ENCODE measurements at places on chromosomes 7 and 10. TPM values are rescaled to one million over a fixed set of nuclear protein-coding genes. Genes with fewer than 3 reads are reported as not detected.

DNA sequence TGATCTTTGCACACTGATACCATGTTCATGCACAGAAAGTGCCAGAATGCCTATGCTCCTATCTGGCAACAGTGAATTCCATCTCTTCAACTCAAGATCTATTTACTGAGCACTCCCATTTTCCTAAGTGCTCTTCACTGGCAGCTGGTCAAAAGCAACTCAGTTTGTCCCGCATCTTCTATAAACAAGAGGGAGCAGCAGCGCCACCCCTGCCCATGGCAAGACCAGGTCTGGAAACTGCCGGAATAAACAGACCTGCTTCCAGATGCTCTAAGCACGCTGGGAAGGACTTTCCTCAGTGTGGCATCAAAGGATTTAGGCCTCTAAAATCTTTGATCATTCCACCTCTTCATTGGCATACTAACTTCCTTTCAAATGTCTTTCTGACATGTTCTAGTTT, 104.4 kb upstream of the MACROH2A2 start:
- no peak for DNase-seq

The NPY4R gene
- total RNA-seq = not detected

The MYOF gene
- total RNA-seq = 53.9 TPM

DNA sequence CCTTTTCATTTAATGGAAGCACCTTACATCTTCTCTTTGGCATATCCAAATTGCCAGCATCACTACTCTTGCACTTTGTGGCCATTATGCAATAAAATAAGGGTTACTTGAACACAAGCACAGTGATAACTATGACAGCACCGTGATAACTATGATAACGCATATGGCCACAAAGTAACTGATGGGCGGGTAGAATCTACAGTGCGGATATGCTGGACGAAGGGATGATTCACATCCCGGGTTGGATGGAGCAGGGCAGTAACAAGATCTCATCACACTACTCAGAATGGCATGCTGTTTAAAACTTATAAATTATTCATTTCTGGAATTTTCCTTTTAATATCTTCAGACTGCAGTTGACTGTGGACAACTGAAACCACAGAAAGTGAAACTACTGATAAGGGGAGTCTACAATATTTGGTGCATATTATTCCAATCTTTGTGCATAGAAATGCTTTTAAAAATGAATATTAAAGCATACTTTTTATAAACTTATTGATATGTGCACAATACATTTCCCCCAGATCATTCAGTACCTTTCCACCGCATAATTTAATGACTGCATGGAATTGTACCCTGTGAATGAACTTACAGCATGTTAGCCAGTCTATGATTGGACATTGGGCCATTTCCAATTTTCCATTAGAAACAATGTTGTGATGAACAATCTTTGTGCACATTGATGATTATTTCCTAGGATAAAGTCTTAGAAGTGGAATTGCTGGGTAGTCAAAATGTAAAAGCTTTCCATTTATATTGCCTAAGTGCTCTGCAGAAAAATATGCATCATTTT, 136.4 kb downstream of the WNT2 start:
- DNase-seq = no peak

- peak; percentile 42 for DNase-seq
Observed at GRCh38 chr7:71633551-71634008, 501.6 kb downstream of the GALNT17 start.

- no peak for DNase-seq
Observed at GRCh38 chr7:27182861-27183681, 2.0 kb downstream of the HOXA11 start.

- no peak for DNase-seq
Observed at GRCh38 chr10:120048391-120048790, 155.9 kb downstream of the SEC23IP start.

DNA sequence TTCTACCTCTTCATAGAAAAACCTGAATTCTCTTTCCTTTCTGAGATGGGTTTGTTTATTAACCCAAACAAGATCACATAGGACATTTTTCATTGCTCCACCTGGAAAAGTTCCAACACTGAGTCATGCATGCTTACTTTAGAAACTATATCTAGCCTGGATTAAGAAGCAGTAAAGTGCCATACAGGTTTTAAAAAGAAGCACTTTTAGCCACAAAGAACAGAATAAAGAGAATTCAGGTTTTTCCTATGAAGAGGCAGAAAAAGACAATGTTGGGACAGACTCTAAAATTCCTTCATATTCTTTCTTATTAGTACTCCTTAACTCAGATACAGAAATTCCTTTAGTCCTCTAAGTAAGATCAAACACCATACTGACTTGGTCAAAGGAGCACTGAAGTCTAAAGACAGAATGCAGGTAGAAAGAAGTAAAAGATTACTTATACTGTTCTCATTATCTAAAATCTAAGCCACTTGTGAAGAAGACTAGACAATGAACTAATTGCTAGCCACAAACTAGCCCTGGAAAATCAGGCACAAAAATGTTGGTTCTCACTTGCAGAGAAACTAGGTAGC, 241.3 kb downstream of the ANK3 start:
- peak; percentile 14 for DNase-seq

DNA sequence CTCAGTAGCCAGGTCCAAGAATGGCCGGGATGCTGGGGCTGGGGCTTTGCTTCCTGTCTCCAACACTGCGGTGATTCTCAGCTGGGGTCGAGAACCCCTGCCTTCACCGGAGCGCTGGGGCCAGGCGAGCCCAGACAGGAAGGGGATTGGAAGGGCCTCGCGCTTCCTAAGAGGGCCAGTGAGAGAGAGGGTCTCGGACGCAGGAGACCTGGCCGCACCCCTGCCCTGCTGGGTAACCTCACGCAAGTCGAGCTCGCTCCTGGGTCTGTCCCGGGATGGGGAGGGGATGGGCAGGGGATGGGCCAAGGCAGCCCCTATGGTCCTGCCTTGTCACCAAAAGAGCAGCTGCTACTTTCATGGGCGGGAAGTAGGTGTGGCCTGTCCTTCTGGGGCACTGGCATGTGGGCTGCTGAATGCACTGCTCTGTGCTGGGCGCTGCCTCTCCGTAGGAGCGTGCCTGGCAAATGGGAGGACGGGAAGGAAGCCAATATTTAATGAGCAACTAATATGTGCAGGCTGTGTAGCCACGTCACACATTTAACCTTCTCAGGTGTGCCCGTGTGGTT, 20.0 kb downstream of the KCNK18 start:
- DNase-seq = no peak

DNA sequence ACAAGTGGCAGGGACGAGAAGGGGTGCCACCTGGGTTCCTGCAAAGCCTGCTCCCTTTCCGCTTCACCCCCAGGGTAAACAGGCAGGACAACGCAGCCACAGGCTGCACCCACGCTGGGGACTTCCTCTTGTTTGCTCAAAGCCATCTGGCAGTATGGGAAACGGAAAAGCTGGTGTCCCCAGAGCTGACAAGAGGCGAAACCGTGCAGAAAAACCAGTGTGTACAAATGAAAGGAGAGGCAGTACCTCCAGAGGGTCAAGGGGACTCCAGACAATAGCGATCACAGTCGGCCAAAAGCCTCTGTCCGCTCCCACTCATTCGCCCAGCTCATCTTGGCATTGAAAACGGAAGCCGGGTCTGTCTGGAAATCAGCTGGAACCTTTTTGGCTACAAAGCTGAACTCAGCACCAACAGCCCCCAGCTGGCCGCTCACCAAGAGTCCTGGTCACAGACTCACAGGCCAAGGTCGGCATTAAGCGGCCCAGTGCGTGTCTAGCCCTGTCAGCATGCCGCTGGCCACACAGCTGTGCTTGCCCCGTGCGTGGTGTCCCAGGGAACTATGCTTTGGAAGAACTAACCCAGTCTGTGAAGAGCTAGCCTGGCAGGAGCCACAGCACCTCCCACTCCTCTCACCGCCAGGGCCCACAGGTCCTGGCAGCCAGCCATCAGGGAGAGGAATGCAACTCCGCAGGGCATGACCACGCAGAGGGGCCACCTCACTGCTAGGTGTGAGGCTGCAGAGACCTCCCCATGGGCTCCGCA, 10.4 kb downstream of the TNS3 start:
- DNase-seq = peak; percentile 97

The TEX47 gene
- total RNA-seq = not detected

The CFAP70 gene
- total RNA-seq = 6.0 TPM

The GIMAP1 gene
- 5.5 TPM for total RNA-seq

GRCh38 chr10:129030996-129031843, 435.8 kb upstream of the MGMT start:
- DNase-seq = peak; percentile 38

The PRPS1L1 gene
- total RNA-seq = not detected

DNA sequence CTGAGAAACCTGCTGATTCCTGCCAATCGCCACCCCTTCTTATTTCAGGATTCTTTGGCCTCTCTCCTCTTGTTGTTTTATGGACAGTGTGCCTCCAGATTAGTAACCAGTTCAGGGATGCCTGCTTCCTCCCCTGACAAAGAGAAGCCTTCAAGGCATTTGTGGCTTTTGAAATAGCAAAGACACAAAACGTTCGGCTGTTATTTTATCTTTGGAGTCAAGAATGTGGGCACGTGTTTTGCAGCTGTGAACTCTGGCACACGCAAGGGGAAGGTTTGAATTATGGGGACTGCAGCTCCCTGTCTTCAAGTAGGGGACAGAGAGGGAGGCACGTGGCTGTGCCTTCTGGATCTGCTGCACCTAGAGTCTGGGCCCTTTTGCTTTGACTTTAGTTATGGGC, 157.9 kb upstream of the GRB10 start:
- DNase-seq = no peak

The ITGB8 gene
- 9.3 TPM for total RNA-seq

The SORCS3 gene
- total RNA-seq = 0.22 TPM
